ENCODE measurements at places on chromosomes 4 and X.

- no peak for DNase-seq
Measured at GRCh38 chr4:53061091-53061850, 199.2 kb downstream of the RASL11B start.

DNA sequence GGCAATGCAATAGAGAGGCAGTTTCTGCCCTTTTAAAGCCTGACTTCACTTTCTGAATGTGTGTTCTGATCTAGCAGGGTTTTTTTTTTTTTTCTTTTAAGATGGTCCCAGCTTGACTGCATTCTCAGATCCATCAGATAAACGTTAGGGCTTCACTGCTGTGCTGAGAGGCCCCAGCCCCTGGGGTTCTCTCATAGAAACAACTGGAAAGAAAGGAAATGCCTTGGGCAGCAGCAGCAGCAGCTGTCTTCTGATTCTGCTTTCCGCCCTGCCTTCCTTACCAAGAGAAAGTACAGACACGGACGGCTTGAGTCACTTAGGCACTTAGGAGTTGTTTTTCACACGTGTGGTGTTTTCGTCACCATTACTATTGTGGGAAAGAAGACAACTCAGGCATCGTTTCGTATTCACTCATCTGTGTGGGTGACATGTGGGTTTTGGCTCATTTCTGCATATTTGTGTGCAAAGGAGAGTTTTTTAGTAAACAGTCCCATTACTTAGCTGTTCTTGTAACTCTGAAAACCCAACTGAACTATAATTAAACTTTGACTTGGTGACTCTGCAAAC lies 172.0 kb downstream of the PTTG2 start:
- no peak for DNase-seq

DNA sequence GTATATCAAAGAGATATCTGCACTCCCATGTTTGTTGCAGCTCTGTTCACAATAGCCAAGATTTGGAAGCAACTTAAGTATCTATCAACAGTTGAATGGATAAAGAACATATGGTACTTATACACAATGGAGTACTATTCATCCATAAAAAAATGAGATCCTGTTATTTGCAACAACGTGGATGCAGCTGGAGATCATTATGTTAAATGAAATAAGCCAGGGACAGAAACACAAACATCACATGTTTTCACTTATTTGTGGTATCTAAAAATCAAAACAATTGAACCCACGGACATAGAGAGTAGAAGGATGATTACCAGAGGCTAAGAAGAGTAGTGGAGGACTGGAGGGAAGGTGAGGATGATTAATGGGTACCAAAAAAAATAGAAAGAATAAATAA lies 14.2 kb downstream of the IQCM start:
- no peak for DNase-seq

- DNase-seq, result no peak
Measured at GRCh38 chr4:95362906-95363558, 185.7 kb downstream of the UNC5C start.

- no peak for DNase-seq
Measured at GRCh38 chr4:168496834-168497233, at the start of gene PALLD. TSS of gene PALLD (plus strand) at chr4:168497052.

GRCh38 chr4:120466429-120466828 lies 399.8 kb upstream of the MAD2L1 start:
- no peak for DNase-seq

GRCh38 chr4:109113521-109113920 lies 188.9 kb downstream of the COL25A1 start:
- no peak for DNase-seq

- no peak for DNase-seq
Measured at GRCh38 chr4:155658681-155659064, 8.0 kb upstream of the GUCY1A1 start.

- no peak for DNase-seq
Measured at GRCh38 chr4:165493359-165493758, 114.6 kb downstream of the CPE start.

DNA sequence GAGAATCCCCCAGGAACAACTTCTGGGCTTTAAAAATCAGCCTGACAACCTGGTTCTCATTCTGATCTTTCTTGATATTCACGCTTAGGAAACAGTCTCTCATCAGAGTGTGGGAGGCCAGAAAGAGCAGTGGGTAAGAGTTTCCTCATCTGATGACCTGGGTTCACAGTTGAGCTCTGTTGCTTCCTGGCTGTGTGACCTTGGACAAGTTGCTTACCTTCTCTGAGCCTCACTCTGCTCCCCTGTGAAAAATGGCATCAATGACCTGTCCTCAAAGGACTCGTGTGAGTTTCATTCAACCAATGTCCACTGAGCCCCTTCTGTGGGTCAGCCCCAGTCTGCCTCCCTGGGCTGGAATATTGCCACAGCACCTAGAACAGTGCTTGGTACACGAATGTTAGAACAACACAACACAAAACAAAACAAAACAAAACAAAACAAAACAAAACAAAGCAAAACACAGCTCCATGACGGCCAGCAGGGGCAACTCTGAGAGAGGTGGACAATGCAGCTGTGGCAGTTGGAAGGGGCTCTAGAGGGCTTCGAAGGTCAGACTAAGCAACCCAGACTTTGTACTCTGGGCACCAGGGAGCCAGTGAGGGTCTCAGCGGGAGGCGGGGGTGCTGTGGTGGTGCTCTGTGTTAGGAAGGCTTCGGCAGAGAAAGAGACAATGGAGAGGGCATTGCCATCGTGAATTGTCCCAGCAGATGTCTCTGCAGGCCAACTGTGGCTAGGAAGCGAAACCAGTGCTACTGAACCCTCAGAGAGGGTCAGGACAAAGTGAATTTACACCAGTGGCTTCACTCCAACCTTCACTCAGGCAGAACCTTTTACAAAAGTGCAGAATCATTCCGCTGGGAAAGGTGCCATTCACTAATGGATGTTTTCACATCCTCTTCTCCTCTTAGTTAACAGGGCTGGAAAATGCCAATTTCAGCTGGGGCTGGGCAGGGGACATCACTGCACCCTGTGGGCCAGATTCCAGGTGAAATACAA lies 14.3 kb upstream of the C4orf50 start:
- DNase-seq, result peak; percentile 83

DNA sequence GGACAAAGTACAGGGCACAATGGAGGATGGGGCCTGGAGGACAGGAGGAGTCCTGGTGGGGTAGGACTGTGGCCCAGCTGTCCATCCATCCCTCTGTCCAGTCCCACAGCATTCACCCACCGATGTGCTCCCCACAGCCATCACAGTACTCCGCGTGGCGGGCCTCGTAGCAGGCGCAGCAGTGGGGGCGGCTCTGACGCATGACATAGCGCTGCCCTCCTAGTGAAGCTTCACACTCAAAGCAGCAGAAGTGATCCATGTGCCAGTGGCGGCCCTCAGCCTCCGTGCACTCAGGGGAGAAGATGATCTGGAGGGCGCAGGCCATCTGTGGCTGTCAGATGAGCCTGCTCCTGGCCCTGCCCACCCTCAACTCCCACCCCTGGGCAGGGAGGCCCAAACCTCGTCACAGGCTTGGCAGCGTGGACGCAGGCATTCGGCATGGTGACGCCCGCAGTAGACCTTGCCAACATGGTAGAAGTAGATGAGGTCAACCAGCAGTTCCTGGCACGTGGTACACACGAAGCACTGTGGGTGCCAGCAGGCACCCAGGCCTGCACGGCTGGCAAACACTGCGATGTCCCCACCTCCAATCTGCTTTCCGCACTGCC lies 6.3 kb downstream of the PLP2 start:
- DNase-seq, result no peak

DNA sequence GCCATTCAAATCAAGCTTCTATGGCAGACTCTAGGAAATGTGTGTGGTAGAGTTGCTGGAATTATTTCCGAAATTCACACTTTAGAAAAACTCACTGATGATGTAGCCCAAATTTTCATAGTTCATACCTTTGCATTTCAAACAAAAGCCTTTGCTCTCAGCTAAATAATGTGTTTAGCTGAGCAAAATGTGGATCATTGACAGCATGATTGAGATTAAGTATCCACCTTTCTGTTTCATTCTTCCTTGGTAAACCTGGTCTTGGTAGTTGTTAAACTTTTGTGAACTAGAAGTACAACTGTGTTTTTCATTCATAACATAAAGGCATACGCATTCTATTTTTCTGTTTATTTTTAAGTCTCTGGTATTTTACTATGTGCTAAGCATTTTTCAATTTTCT lies 7.2 kb downstream of the PCDH7 start:
- no peak for DNase-seq

DNA sequence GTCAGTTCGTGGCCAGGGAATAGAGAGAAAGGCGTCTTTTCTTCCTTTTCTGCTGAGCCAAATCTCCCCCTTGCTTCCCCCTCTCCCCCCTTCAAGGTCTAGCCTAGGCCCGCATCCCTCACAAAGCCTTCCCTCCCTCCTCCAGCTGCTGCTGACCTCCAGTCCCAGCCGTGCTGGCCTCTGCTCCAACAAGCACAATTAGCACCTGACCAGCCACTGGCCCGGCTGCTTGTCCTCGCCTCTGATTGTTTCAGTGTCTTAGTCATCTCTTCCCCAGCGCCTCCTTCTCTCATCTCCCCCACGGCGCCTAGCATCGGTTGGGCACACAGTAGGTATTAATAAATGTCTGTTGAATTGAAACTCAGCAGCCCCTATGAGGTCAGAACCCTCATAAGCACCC lies 4.2 kb downstream of the ELF4 start:
- DNase-seq, result no peak
